ENCODE measurements at places on chromosomes 5 and 9.
A peak's percentile ranks its signal among the peaks of the same experiment; 100 is the strongest.

- no peak for DNase-seq
Measured at GRCh38 chr5:11040345-11040744, 279.3 kb upstream of the DAP start.

DNA sequence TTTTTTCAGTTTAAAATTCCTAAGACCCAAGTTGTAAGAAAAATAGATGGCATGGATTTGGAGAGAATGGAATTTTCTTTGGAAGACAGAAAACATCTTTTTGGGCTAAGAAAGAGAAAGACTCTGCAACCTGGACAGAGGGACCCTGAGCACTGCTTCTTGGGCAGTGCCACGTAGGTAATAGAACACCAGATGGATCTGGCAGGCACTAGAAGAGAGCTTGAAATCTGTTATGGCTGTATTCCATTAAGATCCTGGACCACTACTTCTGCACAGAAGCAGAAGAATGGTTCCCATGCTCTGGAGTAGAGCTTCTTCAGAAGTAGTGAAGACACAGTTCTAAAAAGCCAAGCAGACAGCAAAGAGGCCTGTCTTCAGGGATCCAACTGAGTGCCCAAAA is 306.4 kb upstream of the CD180 start:
- DNase-seq: no peak

DNA sequence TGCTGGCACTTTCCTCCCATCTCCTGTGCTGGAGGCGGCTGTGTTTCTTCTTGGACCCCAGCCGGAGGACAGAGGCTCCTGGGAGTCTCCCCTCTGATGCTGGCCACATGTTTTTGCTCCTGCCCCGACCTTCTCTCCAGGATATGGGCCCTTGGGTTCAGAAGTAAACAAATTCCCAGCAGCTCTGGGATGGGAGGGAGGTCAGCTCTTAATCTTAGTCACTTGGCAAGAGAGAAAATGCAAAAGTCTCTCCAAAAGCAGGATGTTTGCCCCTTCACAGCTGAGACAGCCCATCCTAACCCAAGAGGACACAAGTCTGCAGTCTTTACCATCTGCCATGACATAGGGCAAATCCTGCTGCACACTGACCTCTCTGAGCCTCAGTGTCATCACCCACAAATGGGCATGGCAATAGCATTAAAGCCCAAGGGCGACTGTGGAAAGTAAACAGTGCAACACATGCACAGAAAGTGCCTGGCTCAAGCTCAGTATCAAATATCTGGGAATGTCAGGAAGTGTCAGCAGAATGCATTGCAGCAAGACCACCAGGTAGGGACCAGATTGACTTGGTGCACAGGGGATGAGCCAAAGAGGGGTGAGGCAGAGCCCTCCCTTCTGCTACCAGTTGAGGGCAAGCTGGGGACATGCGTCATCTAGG is 117.0 kb upstream of the CXCL14 start:
- DNase-seq: no peak

- no peak for DNase-seq
Measured at GRCh38 chr5:90792725-90793124, 234.1 kb downstream of the ADGRV1 start.

DNA sequence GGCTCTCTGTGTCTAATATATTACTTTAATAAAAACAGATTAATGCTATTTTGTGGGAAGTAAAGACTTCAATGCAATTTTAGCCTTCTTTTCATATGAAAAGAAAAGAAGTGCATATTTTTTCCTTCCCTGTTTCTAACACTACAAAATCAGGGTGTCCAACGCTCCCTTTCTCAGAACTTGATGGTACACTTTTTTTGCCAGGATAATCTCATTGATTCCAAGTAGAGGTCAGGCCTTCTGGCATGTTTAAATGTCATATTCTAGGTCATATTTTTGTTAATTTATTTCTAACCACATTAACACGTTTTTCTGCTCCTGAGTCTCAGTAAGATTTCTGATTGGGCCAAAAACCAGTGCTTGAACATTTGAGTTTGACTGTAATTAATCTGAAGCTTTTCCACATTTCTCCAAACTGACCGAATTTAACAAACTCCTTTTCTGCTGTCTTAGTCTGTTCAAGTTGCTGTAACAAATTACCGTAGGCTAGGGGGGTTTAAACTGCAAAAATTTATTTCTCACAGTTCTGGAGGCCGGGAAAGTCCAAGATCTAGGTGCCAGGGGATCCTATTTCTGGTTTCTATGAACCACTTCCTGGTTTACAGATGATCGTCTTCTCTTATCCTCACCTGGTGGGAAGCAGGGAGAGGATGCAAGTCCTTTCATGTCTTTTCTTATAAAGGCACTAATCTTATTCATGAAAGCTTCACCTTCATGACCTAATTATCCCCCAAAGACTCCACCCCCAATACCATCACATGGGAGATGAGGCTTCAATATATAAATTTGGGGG is 63.2 kb upstream of the ELL2 start:
- DNase-seq: no peak

DNA sequence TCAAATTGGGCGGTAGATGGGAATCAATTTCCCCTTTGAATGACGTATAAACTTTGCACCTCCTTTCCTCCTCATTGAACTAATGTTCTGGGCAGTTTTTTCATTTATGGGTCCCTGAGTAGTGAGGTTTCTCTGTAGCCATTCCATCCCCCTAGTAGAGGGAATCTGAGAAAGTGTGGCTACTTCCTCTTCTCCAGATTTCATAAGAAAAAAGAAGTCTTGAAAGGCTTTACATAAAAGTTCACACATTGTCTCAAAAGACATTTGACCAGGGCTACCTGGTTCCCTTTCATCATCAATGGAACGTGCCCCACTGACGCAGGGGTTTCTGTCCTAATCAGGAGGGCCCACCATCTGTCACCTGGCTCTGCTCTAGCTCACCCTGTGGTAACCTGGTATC is 57.3 kb downstream of the CTSL start:
- no peak for DNase-seq

DNA sequence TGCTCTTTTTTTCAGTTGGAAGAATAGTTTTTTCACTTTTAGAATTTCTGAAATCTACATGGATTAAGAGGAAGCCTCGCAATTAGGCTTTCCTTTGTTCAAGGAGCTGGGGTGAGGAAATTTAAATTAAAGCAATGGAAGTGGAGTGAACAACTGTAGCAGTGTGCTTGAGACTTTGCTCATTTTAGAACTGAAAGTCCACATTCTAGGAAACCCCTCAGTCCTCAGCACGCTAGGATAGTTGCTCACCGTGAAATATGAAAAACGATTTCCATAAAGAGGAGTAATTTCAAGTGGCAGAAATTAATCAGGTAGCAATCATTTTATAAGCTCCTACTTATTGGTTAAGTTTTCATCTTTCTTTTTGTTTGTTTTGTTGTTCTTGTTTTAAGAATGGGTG is 243.0 kb upstream of the ITGA1 start:
- DNase-seq: no peak

- DNase-seq: no peak
Measured at GRCh38 chr5:36272136-36272690, 29.5 kb downstream of the RANBP3L start.

DNA sequence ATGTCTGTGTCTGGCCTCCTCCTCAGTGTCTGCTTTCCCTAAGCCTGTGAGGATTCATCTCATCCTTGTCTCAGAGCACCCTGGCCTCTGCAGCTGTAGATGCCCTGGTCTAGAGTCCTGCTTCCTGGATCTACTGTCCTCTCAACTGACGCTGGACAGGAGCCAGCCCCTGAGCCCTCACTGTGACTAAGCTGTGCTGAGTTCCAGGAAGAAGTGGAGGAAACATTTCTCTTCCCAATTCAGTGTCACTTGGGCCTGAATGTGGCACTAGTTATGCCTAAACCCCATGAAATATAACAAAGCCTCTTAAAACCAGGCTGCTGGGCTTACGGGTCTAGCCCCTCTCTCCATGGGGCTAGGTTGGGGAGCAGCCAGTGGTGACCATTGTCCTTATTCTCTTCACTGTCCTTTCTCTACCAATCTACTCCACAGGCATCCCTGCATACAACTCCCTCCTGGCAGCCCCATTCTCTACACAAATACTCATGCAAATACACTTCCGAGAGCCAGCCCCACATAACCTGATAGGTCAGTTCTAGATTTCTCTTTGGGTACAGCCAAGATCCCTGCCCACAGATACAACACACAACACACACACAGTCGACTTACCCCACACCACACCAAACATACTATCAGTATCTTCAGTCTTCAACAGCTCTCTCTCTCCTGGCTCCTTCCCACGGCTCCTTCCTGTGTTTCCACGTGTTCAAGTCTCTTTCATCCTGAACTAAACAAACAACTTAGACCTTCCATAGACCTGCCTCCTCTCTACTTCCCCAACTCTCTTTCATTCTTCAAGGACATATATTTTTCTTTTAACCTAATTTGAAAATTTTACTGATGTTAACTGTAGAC is 220.8 kb downstream of the SNX18 start:
- DNase-seq: no peak

DNA sequence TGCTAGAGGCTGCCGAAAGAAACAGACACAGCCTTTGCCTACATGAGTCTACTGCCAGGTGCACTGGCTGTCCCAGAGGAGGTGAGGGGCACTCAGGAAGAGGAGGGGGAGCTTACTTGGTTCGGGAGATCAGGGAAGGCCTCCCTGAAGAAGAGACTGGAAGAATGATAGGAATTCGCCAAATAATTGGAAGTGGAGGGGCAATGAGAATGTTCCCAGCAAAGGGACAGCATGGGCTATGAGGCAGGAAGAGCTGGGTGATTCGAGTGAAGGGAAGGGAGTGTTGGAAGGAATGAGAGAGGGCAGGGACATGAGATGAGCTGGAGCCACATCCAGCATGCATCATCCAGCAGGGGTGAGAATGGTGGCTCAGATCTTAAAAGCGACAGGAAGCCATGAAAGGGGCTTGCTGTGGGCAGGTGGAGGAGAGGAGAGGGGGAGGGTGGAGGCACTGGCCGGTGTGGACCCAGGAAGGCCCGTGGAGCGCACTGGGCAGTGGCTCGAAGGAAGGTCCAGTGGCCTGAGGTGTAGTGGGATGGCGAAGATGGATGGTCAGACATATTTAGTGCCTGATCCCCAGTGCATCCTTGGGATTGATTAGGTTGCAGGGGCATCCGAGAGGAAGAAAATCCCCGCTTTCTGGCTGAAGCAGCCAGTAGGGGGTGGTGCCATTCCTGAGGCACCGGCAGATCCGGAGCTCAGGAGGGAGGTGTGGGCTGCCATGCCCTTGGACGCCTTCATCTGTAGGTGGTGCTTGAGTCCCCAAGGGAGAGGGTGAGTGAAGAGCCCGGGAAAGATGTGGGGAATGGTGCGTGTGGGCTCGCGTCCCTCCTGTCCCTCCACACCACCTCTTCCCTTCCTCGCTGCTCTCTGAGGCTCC is 53.5 kb upstream of the GARNL3 start:
- no peak for DNase-seq

GRCh38 chr5:1523793-1524480 is at the start of gene LPCAT1:
LPCAT1 (minus strand) TSS chr5:1523960; CDS start chr5:1523844, 116 bp downstream.
- peak; percentile 77 for DNase-seq

DNA sequence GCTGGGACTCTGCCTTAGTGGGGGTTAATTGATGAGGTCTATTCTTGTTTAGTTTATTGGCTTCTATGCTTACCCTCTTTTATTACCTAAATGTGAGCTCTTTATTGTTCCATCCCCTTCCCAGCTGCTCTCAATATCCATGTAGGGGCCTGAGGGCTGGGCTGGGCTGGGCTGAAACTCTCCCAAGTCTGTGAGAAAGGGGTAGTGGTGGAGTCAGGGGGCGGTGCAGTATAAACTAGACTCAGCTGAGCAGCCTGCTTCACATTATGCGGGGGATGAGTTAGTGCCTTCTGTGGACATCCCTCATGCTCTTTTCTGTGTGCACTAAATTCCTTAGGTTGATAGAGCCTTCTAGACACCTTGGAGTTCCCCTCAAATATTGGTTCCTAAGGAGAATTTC is 451.8 kb upstream of the PTGER4 start:
- no peak for DNase-seq

- DNase-seq: no peak
Measured at GRCh38 chr9:135601988-135602387, 37.4 kb downstream of the GLT6D1 start.

DNA sequence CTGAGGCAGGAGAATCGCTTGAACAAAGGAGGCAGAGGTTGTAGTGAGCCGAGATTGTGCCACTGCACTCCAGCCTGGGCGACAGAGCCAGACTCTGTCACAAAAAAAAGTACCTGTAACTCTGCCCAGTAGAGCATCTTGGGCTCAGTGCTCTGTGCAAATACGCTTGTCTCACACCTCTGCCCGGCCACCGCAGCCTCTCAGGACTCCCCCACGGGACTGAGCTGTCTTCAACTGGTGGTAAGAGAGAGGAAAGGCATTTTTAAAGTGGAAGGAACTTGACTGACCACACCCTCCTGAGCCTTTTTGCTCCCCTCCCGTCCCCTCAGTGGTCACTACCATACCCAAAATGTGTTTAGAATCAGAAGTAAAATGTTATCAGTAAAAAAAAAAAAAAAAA is 174.3 kb upstream of the PIK3R1 start:
- DNase-seq: no peak

GRCh38 chr9:21455320-21455719 is 15.1 kb downstream of the IFNA1 start:
- no peak for DNase-seq

DNA sequence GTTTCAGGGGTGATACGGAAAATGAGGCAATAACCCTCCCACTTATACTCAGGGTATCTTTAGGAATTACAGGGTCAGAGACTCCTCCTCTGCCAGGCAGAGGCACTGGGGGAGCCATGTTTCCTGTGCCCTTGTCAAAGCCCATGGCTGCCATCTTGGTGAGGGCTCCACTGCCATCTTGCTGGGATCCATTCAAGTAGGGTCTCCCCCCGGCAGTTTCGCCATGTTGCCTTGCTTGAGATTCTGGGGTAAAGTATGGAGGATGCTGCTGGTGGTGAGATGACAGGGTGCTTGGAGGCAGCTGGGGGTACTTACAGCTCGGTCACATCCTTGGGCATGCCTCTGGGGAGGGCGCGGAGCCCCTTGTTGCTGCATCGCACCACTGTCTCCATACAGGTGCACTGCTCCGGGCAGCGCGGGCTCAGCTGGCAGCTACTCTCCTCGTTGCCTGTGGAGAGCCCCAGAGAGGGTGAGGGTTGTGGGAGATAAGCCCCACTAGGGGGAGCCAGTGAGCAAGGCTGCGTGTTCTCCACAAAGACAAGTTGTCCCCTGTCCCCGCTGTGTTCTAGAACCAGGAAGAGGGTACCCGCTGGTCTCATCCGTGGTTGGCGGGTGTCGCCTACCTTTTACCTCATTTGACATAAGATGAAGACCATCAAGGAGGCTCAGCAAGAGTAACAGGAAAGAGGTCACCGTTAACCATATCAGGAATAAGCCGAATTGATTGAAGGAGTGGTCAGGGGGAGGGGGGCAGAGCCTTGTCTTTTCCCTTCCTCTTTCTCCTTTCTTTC is 169.0 kb upstream of the PANK3 start:
- DNase-seq: peak; percentile 21

- DNase-seq: peak; percentile 24
Measured at GRCh38 chr5:38556088-38556598, 303 bp downstream of the LIFR start.

- DNase-seq: no peak
Measured at GRCh38 chr9:3865141-3865772, 339.5 kb upstream of the RFX3 start.

Measured in activated naive CD4-positive, alpha-beta T cell treated with anti-CD3 and anti-CD28 coated beads, Interleukin-2, amount 50 U/mL, for 16 hours (primary cell).